ENCODE measurements at places on chromosomes 4 and X.

DNA sequence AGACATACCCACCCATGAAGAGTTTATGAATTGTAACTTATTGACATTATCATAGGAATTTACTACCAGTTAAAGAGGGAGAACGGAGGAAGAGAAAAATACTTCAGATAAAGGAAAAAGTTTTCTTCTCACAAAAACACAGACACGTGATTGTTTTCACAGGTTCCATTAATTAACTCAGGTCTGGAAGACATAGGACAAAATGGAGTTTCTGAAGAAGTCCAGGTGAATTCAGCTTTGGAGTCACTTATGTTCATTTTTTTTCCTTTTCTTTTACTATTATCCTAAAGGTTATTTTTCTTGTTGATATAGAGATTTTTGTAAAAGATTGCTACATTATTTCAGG lies 20.5 kb downstream of the NIPAL1 start:
- DNase-seq: no peak

- DNase-seq: no peak
These were observed 60.0 kb downstream of the SYNPO2 start for GRCh38 chr4:118948545-118949144.

- DNase-seq: no peak
These were observed 51.1 kb downstream of the TMEM156 start for GRCh38 chr4:38980903-38981676.

DNA sequence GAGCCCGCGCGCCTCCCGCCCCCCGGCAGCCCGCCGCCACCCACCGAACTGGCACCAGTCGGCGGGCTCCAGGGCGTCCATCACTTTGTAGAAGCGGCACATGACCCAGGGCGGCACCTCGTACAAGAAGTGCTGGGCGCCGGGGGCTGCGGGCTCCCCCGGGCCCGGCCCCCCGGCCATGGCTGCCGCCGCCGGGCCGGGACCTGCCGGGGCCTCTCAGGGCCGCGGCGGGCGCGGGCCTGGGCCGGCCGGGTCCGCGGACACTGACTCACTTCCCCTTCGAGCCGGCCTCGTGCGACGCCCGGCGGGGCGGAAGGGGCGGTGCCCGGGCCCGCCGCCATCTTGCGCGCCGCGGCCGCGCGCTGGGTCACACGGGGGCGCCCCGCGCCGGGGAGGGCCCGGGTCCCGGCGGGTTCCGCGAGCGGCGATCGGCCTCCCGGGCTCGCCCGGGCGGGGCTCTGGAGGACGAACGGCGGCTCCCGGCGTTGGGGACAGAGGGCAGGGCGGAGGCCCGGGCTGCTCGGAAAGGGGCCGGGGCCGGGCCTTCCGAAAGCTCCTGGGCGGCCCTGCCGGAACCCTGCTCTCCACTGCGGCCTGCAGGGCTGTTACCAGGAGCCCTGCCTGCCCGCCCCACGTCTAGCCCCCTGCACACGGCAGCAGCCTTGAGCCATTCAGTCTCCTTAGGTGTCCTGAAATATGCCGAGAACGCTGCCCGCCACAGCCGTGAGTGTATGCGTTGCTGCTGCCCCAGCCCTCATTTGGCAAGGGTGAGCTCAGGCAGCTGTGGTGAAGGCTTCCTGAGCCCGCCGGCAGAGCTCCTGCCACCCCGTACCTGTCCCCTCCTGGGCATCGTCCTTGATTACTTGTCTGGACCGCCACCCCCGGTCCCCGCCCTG lies at the start of gene IRAK1:
TSS of gene IRAK1 (minus strand) at position 270 of the 896 bp plus-strand sequence. CDS start at position 180, 90 bp downstream.
- DNase-seq: no peak

GRCh38 chr4:64266669-64267068 lies 142.6 kb downstream of the TECRL start:
- no peak for DNase-seq

DNA sequence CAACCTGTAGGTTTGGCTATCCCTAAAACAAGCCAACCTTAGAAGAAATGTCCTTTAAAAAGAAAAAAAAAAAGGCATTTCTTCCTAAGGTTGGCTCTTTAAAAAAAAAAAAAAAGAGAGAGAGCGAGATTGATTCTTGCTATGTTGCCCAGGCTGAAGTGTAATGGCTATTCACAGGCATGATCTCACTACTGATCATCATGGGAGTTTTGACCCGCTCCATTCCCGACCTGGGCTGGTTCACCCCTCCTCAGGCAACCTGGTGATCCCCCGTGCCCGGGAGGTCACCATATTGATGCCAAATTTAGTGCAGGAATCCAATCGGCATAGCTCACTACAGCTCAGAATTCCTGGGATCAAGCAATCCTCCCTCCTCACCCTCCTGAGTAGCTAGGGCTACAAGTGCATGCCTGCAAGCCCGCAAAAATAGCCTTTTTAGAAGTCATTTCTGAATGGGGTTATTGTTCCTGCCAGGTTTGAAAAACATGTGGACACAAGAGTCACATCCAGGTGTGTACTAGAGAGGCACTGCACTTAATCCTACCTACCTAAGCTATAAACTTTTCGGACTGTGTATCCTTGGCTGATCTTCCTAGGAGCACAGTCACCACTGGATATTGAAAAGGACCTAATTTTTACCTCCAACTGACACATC lies 61.4 kb upstream of the ZCCHC13 start:
- no peak for DNase-seq

DNA sequence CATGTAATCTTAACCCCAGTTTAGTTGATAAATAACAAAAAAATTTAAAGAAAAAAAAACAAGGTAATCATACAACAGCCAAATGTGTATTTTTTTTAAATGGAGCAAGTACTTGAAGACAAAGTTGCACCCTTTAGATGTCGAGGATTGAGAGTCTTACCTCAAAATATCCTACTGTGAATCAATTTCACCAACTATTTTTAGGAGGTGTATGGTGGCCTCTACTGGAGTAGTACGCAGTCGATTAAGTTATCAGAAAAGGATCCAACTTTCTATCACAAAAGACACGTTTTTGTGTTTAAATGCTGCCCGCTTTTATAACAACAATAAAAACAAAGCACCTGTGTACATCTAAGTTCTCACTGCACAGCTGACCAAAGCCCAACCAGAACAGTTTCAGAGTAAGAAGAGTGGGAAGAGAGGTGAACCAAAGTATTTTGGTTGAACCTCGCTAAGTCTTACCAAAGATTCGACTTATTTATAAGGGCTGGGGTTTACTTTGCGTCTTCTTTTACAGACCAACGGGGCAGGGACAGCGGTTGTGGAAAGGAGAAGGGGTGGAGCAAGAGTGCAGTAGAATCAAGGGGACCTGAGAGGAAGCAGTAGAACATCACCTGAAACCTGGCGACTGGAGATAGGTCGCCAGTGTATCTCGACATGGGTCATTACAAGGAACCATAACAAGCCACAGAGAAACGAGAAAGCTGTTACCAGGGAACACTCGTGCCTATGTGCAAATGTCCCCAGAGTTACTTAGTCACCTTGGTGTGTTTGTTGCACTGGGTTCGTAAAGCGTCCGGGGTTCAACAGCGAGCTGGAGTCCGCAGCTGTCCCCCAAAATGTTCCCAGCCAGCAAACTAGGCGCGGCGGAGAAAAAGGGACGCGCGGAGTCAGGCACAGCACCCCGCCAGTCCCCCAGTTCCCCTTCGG lies 1.1 kb downstream of the RPS6KA6 start:
- DNase-seq: no peak

GRCh38 chr4:100644150-100644549 lies 126.3 kb upstream of the EMCN start:
- no peak for DNase-seq

GRCh38 chrX:1076871-1077651 lies 135.4 kb downstream of the CRLF2 start:
- DNase-seq: no peak

DNA sequence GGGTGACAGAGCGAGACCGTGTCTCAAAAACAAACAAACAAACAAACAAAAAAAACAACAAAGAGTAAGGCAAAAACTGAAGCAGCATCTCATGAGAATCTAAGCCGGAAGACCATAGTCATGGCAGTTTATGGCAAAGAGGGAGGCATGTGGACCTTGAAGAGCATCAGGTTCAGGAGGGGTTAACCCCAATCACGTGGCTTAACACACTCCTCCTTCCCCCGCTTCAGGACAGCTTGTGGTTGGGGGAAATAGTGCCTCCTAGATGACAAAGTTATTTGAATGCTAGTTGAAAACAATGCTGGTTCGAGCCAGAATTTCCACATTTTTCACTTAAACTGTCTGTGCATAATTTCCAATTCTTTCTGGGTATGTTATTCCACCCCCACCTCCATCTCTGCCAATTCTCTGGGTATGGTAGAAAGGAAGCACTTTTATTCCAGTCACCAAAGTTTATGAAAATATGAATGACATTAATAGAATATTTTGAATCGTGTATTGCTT lies 11.7 kb upstream of the MAP7D3 start:
- no peak for DNase-seq

- DNase-seq: no peak
These were observed 11.3 kb downstream of the SHOX start for GRCh38 chrX:641671-642435.

GRCh38 chrX:135973025-135973547 lies 702 bp downstream of the MMGT1 start:
- DNase-seq: no peak

DNA sequence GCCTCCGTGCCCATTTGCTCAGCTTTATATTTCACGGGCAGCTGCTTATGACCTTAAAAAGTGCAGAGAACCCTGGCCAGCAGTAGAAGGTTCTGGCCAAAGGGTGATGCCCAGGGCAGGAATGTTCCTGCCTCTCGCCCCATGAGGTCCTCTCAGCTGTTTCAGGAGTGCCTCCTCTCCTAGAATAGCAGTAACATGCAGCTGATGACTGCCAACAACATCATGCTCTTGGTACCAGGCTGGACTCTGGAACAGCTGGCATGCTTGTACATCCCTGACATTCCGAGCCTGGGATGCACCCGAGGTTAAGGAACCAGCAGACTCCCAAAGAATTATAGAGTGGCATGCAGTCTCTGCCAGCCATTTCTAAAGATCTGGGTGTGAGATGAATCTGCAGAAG lies 11.7 kb upstream of the TENM3 start:
- no peak for DNase-seq

DNA sequence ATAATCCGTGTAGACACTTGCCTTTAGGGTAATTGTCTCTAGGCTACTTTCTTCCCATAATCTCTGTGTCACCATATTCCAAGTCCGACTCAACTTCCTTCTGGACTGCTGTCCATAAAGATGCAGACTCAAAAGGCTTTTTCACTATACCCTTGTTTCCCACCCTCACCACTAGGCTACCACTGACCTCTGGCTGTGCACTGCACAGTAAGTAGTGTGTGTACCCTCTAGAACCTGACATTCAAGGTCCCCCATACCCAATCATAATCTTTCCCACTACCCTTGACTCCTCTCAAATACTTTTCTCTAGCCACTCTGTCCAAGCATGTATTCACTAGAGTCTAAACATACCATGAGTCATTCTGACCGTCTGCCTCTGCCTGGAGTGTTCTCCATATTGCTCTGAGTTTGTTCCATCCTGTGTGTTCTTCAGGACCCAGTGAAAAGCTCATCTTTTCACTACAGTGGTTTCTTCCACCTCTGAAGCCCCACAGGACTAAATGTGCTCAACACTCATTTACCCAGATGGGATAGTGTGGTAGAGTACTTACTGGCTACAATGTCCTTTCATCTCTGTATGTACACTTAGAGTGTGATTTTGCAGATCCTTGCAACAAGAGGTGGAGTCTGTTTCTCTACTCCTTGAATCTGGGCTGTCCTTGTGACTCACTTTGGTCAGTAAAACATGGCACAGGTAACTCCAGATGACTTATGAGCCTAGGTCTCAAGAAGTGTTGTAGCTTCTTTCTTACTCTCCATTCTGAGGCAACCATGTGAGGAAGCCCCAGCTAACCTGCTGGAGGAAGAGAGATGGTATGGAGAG lies 17.4 kb downstream of the JADE3 start:
- no peak for DNase-seq

- no peak for DNase-seq
These were observed 61.9 kb upstream of the FAM47B start for GRCh38 chrX:34880656-34881055.

DNA sequence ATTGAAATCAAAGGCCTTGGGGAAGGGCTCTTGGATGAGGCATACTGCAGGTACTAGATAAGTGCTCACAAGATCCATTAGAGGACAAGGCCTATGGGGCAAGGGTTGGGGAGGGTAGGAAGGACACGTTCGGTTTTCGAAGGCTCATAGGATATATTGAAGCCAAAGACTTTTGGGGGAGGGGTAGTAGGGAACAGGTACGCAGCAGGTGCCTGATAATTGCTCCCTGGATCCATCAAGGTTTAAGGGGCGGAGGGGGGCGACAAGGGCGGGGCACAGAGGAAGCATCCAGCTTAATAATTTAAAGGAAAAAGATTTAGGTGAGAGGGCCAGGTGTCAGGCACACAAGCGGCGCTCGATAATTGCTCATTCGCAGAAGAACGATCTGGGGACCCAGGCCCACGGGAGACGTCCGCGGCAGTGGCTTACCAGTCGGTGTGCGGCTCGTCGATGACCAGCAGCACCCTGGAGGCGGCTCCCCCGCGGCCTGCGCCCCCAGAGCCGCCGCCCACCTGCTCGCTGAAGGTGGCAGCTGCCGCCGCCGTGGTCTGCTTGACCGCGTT lies 653 bp downstream of the SYN1 start:
- DNase-seq: no peak

GRCh38 chr4:32597354-32597753 lies 1877.2 kb downstream of the PCDH7 start:
- DNase-seq: no peak

DNA sequence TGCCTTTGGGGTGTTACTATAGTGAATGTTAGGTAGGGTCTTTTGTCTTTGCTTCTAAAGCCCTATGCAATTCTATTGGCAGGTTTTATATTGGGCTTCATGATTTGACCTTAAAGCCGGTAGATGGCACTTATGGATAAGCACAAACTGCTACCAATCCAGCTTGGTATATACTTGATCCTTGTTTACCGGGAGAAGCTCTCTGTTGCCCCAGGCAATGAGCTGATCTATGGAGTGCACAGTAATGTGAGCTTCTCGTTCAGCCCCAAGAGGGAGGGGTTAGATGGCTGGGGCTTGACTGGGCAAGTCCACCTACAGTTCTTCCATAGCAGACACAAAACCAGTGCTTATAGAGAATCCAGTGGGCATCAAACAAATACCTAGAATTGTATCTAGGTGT lies 287.2 kb upstream of the CT83 start:
- DNase-seq: no peak

DNA sequence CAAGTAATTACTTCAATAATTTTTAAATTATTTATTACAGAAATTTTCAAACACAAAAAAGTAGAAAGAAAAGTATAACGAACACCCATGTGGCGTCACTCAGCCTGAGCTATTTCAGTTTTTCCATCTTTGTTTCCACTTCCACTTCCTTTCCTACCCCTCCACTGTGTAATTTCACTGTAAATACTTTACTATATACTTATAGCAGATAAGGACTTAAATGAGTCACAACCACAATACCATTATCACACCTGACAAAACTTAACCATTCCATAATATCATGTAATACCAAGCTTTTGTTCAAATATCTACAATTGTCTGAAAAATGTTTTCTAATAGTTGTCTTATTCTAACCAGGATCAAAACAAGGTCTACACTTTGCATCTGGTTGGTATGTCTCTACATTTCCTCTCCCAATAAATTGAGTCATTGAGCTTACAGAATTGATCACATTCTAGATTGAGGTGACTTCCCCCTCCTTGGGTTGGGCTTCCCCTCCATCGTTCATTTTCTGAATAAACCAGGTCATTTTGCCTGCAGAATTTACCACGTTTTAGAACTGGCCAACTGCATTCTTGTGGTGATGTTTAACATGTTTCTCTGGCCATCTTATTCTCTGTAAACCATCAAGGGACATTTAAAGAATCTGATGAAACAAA lies 48.7 kb downstream of the ATP10D start:
- no peak for DNase-seq

Data from GF-D8 (cell line).